Right lung (tissue), 10 donors: ENCODE measurements at places on chromosomes 4 and X. TPM values are rescaled to one million over a fixed set of nuclear protein-coding genes. Genes with fewer than 3 reads are reported as not detected.

- DNase-seq = no peak
Observed at GRCh38 chr4:181307824-181308223, 935.4 kb upstream of the TENM3 start.

DNA sequence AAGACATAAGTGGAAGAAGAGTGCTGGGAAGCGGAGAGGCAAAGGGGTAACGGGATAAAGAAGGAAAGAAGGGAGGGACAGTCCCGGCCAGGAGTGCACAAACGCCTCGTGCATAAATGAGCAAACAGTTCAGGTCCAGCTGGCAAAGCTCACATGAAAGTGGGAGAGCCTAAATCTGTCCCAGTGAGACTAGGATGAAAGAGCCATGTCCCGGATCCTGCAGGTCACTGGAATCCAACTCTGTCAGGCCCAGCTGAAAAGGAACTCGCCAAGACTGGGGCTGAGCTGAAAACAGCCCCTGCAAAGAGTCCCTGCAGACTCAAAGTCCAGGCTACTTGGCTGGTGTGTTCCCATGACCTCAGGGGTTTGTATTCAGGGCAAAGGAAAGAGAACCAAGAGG is 38.0 kb upstream of the CRMP1 start:
- DNase-seq = no peak

DNA sequence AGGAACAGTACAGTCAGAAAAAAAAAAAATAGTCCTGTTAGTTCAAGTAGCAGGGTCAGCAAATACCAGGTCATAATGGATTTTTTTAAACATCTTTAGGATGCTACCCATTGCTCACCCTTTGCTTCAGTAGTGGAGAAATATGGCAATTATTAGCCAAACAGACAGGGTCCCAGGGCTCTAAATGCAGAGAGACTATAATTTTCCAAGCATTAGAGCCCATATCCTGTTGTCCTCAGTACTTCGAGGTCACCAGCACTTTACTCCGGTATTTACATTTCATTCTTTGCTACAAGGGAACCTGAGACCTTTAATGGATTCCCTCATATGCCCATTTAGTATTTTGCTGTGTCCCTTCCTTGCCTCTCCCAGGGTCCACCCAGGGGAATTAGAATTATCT is 1562.9 kb upstream of the TENM3 start:
- no peak for DNase-seq

GRCh38 chr4:24932515-24933225 is 19.8 kb upstream of the CCDC149 start:
- no peak for DNase-seq

GRCh38 chr4:104693601-104694201 is 199.0 kb upstream of the CXXC4 start:
- DNase-seq = no peak

DNA sequence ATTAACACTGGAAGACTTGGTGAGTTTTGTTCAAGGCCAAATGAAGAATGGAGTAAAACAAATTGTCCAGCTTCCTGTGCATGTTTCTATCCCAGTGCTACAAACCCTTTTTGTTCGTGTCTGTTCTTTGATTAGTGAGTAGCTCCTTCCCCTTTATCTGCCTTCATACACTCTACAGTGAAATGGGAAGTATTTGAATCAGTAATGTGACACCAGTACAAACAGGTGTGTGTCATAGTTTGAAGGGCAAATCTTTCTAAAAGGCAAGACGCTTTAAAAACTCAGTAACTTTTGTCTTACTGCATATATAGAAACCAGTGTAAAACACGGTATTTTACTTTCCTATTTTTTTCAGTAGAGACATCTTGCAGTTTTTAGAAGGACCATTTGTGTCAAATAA is 5.9 kb downstream of the ARHGEF38 start:
- DNase-seq = no peak

CHST7 gene
- polyA plus RNA-seq = 3.3 TPM

OPHN1 gene
- polyA plus RNA-seq = 8.8 TPM

DNA sequence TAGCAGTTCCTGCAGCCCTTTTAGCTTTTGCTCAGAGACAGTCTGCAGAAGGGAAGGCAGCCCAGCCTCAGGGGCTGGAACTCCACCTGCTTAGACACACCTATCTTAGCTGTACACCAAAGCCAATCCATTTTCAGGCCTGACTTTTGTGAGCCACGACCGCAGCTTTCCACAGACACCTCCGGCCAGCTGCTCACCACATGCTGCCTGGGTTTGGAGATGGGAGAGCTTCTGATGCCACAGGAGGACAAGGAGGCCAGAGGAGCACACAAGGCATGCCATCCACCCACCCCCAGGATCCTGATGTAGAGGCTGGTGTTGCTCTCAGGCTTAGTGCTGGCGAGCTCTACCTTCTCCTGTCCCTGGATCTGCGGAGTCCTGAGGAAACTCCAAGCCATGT is 141.8 kb upstream of the NALF2 start:
- no peak for DNase-seq

DNA sequence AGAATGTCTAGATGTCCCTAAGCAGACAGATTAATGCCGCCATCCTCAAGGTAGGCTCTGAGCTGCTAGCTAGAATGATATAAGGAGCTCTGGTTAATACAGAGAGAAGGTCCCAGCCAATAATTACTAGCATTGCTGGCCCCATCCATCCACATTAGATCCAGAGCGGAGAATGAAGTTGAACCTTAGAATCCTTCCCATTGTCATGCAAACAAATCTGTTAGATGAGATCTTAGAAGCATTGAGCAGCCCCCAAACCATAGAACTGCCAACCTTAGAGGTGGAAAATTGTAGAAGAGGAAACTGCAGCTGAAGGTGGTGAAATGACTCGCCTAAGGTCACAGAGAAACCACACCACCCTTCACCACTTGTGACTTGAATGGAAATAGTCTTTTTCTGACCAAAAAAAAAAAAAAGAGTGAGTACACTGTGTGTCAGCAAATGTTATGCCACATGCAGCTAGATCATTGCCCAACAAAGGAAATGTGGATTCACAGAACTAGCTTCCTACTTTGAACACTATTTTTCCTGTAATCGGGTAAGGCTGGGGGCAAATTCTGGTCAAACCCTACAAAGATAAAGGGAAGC is 162.1 kb downstream of the SMIM20 start:
- no peak for DNase-seq

GRCh38 chr4:150682126-150682525 is 100.2 kb downstream of the MAB21L2 start:
- DNase-seq = no peak

DNA sequence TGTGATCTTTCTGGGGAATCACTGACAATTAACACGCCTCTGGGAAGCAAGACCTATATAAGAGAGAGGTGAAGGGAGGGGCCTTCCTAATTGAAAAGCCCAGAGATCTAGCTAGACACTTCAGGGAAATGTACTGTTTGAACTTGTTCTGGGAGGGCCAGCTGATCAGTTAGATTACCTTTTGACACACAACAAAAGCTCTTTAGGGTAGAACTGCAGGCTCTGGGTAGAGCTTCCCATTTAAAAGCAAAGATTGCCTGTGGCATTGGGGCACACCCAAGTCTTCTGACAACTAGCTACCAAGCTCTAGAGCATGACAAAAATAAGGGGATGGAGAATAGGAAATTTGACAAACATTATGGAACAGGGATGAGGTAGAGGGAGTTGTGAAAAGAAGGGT is 26.3 kb downstream of the AREG start:
- no peak for DNase-seq

GRCh38 chr4:151658959-151659600 is 101.7 kb downstream of the GATB start:
- no peak for DNase-seq

- no peak for DNase-seq
Observed at GRCh38 chr4:47913330-47913729, 1.1 kb downstream of the NFXL1 start.

- no peak for DNase-seq
Observed at GRCh38 chr4:136124251-136124745, 1408.0 kb downstream of the PCDH18 start.

DNA sequence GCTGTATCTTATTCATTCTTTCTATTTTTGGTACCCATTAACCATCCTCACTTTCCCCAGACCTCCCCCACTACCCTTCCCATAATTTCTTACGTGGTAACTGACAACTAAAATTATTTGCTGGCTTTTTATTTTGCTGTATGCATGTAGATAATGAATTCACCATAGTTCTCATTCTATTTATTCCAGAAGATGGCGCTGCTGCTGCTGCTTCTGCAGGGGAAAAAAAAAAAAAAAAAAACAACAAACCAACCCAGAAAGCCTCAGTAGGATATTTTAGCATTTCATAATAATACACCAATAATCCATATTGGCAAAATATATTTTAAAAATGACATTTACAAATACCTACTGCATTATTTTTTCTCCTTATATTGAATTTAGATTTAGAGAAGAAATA is 416.6 kb upstream of the MAGEB18 start:
- DNase-seq = no peak

ADH1B gene
- polyA plus RNA-seq = 983 TPM

DNA sequence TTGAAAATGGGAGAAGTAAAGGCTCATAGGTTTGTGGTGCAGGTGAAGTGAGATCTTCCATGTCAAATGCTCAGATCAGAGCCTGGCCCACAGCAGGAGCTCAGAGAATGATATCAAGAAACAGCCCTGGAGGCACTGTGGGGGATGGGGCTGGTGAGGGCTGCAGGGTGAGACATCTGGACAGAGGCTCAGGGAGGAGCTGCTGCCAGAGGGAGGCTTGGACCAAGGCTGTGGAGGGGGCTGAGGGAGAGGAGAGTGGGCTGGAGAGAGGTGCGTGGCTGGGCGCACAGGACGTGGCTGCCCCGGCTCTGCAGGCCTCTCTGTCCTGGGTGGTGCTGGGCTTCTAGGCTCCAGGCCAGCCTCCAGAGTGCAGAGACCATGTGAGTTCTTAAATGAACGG is 5.6 kb downstream of the SORCS2 start:
- no peak for DNase-seq

DNA sequence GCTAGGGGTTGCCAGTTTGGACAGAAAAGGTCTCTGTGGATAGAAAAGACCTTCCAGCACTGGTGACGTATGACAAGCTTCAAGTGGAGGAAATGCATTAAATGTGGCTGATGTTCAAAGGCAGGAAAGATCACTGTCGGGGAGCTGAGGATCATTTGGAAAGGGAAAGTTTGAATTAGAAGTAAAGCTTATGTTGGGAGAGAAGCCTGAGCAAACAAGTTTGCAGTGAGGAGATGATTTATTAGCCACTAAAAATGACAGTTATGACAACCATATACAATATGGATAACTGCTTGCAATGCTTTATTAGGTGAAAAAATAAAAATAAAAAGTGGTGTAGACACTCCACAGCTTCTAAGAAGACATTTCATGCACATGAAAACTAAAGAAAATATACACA is 135.3 kb upstream of the HS3ST1 start:
- peak; percentile 18 for DNase-seq

- DNase-seq = no peak
Observed at GRCh38 chr4:11585506-11585905, 156.8 kb upstream of the HS3ST1 start.

GRCh38 chr4:121016611-121017010 is 55.7 kb downstream of the NDNF start:
- no peak for DNase-seq

DNA sequence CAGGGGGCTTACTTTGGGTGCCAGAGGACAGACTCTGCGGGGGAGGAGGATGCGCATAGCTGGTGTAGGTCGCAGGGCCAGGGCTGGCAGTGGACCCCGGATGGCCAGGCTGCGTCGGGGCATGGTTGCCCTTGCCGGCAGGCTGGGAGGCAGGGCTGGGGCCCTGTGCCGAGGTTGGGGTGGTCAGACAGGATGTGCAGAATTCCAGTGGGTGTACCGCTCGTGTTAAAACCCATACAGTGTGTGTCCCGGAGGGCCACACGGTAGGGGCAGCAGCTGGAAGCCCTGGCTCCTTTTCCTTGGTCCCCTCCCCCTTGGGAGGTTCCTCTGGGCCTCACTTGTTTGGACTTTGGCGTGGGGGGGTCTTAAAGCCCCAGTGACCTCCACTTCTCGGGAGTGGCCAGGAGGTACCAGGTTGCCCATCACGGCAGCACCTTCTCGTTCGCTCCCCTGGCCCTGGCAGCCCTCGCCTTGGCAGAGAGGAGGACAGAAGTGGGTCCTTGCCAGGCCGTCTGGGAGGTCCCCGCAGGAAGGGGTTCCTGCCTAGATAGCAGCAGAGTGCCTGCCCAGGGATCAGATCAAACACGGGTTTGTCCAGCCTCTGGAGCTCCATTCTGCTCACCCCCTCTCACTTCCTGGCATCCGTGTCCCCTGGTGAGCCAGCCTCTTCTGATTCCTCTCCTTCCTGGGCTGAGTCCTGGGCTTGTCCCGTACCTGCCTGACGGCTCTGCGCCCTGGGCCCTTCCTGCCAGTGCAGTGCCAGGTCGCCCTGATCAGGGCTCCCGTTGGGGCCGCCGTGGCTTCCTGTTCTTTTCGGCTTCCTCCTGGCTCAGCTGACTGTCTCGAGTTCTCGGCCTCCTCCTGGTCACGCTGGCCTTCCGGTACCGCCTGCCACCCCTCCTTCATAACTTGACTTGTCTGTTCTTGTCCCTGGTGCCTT is 56.7 kb upstream of the HGFAC start:
- DNase-seq = no peak

- no peak for DNase-seq
Observed at GRCh38 chr4:97942137-97942536, 201.1 kb downstream of the STPG2 start.

TXK gene
- polyA plus RNA-seq = 4.6 TPM

- DNase-seq = no peak
Observed at GRCh38 chr4:74770226-74770910, 24.0 kb downstream of the BTC start.

PDE5A gene
- polyA plus RNA-seq = 78.5 TPM

- no peak for DNase-seq
Observed at GRCh38 chr4:94516067-94516466, 64.3 kb downstream of the PDLIM5 start.

DNA sequence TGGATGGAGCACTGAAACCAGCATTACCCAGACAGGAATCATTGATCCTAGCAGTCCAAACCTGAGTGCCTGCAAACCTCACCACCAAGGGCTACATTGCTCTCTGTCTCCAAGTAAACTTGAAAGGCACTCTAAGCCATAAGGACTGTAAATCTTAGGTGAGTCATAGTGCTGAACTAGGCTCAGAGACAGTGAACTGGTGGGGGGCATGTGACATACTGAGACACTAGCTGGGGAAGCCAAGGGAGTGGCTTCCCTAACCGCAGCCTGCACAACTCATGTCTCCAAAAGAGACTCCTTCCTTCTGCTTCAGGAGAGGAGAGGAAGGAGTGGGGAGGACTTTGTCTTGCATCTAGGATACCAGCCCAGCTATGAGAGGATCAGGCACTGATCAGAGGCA is 235.5 kb upstream of the ACTRT1 start:
- DNase-seq = no peak

GRCh38 chrX:30904186-30904585 is 15.1 kb upstream of the TAB3 start:
- DNase-seq = no peak

DNA sequence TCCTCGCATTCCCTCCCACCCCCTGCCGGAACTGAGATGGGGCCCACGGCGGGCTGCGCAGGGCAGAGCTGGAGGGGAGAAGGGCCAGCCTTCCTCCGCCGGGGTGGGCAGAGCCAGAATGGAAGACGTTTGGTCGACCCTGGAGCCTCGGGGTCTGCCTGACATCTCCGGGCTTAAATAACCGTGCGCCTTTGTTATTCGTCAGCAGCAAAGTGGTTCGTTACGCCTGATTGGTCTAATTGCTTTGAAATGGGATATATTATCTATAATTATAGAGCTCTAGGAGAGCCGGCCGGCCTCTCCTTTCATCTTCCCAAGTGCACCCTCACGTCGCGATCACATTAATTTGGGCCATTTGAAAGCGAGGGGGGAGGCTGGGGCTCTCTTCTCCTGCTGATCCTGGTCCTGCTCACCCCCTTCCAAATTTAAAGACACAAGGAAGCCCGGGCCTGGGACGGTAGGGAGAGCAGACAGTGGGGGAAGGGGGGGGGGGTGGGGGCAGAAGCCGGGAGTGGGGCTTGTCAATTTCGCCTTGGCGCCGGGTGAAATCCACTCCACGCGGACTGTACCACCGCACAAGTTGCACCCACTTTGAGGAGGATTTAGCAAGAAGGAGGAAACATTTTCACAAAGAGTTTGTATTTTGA is 4.7 kb upstream of the MSX1 start:
- DNase-seq = no peak
